ENCODE measurements at places on chromosomes 7 and 10. TPM values are rescaled to one million over a fixed set of nuclear protein-coding genes. Genes with fewer than 3 reads are reported as not detected.

- DNase-seq, result peak; percentile 94
Observed at GRCh38 chr7:80087051-80087770, 47.4 kb upstream of the GNAI1 start.

GRCh38 chr7:151859111-151859947 is 17.6 kb downstream of the PRKAG2 start:
- no peak for DNase-seq

- DNase-seq, result no peak
Observed at GRCh38 chr10:127997271-127997670, 90.4 kb downstream of the PTPRE start.

DNA sequence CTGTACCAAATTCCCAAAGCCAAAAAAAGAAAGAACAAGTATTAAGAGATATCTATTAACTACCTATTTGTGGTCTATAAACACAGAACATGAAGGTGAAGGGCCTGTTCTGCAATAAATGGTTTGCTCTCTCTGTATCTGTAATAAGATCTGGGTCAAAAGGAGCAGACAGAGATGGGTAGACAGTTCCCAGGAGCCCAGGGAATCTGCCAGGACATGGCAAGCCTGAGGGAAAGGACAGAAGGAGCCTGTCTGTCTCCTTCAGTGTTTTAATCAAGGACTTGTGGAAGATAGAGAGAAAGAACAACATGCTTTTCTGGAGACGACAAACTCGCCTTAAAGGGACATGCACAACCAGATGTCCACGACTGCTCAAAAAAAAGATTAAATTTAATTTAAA is 165.7 kb downstream of the ELMO1 start:
- DNase-seq, result no peak

FRAT1 gene
- 12.7 TPM for total RNA-seq

ADRB1 gene
- 0.69 TPM for total RNA-seq

COL28A1 gene
- total RNA-seq, result 0.83 TPM

Measured in cardiac muscle cell (in vitro differentiated cells and primary cell).